ENCODE measurements at places on chromosomes 11 and 22.

DNA sequence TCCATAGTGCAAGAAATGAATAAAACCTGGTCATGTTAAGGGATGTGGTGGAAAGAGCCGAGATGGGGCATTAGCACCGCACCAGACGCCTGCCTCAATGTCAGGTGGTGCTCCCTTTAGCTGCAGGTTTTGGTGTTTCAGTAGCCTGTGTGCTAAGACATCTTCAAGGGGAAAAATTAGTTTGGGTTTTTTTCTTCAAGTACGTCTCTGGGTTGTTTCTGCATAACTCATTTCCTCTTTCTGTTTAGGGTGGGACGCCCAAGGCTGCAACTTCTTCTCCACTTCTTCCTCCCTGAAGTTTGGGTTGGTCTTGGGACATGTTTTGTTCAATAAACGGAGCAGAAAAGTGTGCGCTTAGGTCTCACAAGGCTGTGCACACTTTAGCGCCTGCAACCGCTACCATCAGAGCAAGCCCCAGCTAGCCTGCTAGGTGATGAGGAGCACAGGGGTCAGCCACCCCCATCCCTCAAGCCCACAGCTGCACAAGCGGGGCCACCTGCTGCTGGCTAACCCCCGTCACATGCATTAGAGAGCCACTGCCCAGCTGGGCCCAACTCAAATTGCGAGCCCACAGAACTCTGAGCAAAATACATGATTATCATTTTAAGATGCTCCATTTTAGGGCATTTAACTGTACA lies 1495.7 kb downstream of the TBC1D22A start:
- DNase-seq: no peak

DNA sequence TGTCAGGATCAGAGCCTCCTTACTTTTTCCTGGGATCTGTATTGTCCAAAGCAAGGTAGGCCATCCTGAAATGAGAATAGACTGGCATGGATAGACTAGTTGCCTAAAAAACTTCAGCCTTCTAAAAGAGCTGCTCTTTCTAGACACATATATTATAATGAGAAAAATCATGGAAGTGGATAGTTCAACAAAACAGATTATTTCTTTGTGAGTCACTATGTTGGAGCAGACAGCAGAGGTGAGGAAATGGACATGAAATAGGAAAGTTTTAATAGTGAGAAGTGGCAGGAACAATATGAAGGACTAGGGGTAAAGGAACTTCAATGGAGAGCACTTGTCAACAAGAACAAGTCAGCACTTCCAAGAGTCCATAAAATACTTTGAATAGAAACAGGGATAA lies 101.9 kb upstream of the ANO3 start:
- no peak for DNase-seq

- no peak for DNase-seq
Observed at GRCh38 chr11:75241906-75242644, 1.5 kb downstream of the TPBGL start.

DNA sequence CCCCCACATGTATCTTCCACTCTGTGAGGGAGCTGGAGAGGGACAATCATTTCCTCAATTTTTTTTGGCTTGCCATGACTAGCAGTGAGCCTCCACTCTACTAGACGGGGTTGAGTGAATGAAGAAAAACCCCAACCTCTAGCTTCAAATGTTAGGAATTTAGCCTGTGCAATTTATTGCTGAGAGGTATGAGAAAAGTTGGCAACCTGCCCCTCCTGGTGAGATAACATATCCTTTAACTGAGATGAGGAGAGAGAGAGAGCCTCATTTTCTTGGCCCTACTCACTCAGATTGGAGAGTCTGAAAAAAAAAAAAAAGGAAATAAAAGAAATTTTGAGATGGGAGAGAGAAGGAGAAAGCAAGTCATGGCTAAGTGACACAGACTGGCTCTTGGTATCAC lies 218.2 kb upstream of the CARD18 start:
- peak; percentile 62 for DNase-seq

DNA sequence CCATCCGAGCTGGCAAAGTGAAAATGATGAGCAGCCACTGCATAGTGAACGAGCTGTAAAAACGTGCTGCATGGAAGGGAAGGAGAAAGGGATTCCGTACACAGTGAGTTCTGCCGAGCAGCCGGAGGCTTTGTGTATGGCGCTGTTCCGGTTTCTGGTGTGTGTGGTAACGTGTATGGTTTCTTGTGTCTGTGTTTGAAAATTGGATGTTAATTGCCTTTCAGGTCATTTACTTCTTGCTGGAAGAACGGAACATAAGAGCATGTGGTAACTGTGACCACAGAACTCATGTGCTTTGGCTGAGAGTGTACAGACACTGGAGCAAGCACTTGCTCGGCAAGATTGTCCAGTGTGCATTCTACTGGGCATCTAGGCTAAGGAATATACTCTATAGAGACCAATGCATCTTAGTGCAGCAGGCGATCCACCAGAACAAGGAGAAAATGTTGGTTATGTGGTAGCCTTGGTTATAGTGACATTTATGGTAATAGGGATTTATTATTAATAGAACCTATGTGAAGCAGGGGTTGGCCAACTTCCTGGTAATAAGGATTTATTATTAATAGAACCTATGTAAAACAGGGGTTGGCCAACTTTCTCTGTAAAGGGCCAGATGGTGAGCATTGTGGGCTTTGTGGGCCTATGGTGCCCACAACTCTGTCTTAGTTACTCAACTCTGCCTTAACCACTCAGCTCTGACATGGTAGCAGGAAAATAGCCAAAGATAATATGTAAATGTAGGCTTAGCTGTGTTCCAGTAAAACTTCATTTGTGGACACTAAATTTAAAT lies 49.2 kb downstream of the GRAMD1B start:
- DNase-seq: no peak

DNA sequence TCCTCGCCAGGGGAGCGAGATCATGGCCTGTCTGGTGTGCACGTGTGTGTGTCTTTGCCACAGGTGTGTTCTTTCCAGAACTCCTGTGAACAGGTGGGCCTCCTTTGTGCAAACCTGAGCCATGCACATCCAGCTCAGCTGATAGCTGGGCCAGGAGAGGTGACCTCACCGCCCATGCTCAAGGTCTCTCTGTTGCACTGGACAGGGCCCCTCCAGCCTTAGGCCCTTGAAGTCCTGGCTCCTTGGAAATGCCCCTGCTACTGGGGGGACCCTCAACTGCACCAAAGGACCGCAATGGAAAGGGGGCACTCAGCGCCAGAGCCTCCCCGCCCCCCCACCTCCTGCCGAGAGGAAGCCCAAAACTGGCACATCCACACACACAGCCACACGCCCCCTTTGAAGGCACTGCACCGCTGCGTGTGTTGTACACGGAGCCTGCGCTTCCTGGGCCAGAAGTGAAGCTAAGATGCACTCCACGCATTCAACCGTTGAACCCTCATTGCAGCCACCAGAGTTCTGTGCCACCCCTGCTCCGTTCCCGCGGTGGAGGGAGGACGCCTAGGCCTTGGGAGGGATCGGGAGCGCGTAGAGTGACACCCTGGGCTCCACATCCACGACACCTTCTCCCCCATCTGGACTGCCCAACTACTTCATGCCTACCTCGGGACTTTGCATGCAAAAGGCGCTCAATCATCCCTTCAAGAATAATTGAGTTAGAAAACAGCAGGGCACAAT lies 16.4 kb upstream of the IL2RB start:
- no peak for DNase-seq

DNA sequence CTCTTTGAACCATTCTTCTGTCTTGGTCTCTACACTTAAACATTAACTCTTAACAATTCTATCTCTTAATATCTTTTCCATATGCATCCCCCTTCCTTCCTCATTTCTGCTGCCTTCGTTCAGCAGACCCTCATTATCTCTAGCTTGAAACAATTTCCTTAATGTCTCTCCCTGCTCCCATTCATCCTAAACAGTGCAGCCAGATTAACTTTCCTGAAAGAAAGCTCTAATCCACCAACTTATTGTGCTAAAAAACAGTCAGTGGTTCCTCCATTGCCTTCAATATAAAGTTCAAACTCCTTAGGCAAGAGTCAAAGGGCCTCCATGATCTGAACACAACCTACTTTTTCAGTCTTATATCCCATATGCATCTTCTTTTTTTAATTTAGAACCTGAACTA lies 42.5 kb downstream of the SOX6 start:
- no peak for DNase-seq

DNA sequence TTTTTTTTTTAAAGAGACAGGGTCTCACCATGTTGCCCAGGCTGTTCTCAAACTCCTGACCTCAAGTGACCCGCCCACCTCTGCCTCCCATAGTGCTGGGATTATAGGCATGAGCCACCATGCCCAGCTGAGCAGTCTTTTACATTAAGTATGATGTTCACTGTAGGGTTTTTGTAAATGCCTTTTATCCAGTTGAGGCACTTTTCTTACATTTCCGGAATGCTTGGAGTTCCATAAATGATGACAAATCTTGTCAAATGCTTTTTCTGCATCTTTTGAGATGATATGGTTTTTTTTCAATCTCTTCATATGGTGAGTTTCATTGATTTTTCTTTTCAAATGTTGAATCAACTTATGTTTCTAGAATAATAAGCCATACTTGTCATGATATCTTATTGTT lies 29.4 kb upstream of the CTTN start:
- DNase-seq: no peak
